ENCODE measurements at places on chromosomes 2 and 18. TPM values are rescaled to one million over a fixed set of nuclear protein-coding genes. Genes with fewer than 3 reads are reported as not detected.

- no peak for DNase-seq
These were observed 50.9 kb upstream of the CD226 start for GRCh38 chr18:69998523-69998987.

GRCh38 chr2:439077-439476 lies 151.2 kb upstream of the ALKAL2 start:
- no peak for DNase-seq

DNA sequence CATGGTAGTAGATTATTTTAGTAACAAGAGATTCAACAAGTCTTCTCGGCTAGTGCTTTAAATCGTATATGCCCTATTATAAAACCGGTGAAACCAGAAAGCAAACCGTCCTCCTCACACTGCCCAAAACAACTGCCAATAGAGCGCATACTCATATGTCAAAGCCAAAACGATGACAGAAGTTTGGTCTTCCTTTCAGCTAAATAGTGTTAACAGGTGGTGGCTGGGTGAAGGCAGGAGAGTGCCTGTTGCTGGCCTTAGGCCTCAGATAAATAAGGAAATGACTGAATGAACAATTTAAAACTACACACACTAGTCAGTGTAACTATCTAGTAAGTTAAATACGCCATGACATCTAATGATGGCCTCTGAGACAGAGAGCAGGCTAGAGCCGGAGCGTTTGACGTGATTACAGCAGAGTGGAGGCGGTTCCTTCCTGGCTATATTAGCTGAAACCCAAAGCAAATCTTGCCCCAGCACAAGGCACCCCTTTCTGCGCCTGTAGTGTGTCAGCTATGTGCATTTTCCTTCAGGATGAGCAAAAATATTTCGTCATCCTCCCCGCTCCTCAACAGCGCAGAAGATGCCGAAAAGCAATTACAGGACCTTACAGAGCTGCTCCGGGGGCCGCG lies 1.6 kb downstream of the LONRF2 start:
- no peak for DNase-seq

DNA sequence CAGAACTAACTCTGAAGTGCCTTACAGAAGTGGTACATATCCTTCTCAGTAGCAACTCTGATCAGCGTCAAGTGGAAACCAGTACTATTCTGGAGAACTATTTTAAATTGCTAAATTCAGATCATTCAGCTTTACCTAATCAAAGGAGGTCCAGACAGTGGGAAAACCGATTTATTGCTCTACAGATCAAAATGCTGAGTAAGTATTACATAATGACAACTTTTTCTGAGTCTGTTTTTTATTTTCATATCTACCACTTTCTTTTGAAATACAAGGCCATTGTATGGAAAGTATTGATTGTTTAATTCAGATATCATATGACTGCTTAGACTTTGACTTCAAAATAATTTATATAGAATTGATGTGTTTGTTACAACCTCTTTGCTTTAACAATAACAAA lies 68.7 kb downstream of the NBEAL1 start:
- DNase-seq, result no peak

The PDE11A gene
- 6.9 TPM for polyA plus RNA-seq

Data from right renal cortex interstitium (tissue), 3 donors.